Stimulated activated CD8-positive, alpha-beta memory T cell treated with anti-CD3 and anti-CD28 coated beads, Interleukin-7, amount 100 ng/mL, for 48 hours (primary cell): ENCODE measurements at places on chromosomes 2 and 18.

DNA sequence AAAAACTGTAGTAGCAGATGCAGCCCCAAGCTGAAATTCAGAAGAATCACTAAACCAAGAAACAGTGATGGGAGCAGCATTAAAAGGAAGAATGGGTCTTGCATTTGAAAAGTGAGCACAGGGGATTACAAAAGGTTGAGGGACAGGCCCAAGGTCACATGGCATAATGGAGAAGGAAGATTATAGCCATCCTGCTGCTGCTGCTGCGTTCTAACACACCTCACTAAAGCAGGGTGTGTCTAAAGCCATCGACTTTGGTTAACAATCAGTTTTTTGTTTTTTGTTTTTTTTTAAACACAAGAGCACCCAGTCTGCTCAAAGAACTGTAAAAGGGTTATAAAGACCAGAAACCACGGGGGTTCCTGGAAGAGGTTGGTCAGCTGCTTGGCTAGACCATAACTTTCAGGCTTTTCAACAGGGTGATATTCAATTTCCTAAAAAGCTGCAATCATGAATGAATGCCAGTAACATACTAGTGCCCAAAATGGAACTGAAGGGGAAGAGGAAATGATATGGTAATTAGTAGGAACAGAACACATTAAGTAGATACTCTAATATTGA is 102.6 kb downstream of the MYO5B start:
- no peak for DNase-seq

DNA sequence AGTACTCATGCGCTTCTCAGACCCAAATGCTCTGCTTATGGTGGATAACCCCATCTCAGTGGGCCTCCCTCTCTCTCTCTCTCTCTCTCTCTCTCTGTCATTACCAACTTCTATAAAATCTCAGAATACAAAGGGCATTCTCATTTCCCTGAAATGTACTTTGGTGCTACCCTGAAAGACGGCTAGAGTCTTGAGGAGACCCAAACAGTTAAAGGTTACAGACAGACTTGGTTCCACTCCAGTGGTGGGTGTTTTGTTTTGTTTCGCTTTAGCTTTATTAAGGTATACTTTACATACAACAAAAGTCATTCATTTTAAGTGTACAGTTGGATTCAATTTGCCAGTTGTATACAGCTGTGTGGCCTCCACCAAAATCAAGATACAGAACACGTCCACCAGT is 60.9 kb downstream of the BCL11A start:
- DNase-seq: no peak

- DNase-seq: no peak
Measured at GRCh38 chr18:7566244-7566566, 911 bp upstream of the PTPRM start.

- DNase-seq: no peak
Measured at GRCh38 chr2:188969236-188969635, 4.9 kb upstream of the COL3A1 start.

GRCh38 chr2:51218047-51218446 is 186.1 kb upstream of the NRXN1 start:
- DNase-seq: no peak

GRCh38 chr2:120251880-120252224 is 800 bp upstream of the RALB start:
- DNase-seq: no peak

DNA sequence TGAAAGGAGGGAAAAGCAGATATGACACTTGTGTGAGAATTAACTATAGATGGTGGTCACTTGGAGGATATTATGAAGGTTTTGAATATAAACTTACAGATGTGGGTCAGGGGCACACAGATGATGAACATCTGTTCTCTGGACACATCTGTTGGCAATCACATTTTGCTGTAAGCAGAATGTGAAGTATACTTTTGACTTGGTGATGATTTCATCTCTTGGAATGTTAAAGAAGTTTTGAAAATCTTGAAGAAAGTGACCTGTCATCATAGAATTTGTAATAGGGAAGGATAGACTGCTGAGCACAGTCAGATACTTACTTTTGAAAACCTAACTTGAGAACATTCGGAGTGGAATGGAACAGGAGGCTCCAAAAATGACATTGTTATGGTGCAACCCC is 40.2 kb downstream of the PIKFYVE start:
- DNase-seq: no peak

- DNase-seq: no peak
Measured at GRCh38 chr2:105175231-105175630, 66.3 kb upstream of the GPR45 start.

DNA sequence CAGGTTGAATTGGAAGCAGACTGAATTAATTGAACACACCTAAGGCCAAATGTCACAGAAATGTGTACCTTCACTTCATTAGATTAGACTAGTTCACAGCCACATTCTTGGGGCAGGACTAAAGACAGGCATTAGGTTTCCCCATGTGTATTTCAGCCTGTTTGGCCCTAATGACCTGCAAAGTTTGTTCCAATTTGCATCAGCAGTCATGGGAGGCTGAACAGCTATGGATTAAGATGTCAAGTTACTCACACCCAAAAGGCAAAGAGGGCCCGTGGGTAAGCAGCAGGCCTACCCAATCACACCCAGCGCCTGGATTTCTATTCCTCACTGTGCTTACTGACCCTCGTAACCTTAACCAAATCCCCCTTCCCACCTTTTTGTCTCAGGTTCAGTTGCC is 99.6 kb upstream of the RIOK3 start:
- DNase-seq: no peak

DNA sequence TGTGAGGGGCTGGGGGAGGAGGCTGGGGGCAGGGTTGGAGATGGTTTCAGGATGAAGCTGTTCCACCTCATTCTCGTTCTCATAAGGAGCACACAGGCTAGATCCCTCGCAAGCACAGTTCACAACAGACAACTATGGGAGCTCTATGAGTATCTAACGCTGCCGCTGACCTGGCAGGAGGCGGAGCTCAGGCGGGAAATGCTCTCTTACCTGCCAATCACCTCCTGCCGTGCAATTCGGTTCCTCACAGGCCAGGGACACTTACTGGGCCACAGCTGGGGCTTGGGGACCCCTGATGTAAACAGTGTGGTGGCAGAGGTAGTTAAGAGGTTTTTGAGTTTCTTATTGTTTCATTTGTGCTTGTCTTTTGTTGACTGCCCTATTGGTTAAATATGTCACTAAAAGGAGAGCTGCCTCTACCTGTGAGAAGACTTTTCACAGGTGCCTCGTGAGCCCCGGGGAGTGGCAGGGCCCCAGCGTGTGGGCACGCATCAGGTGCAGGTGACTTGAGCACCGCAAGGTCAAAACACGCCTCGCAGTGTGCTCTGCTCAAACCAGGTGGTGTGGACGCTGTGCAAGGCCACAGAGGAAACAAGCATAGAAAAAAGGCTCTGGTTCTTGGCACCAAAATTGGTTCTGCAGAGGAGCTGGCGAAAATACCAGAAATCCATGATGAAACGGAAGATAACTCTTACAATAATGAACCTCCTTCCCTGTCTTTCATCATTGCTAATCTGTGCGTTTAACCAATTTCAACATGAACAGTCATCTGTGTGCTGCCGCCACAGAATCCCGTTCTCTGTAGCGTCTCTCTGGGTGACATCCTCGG is 10.2 kb downstream of the MLPH start:
- no peak for DNase-seq

DNA sequence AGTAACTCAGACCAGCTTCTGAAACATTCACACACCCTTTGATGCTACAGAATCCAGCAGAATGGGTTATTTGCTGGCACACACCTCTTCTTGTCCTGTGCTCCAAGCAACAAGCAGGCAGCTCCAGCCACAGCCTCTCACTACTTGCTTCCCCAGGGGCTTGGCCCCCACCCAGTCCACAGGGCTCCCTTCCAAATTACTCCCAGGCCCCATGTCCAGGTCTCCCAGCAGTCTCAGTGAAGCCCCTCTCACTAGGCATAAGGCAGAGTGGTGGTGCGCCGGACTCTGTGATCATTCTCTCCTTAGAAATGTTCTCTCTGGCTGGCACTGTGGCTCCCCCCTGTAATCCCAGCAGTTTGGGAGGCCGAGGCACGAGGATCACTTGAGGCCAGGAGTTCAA is 25.9 kb downstream of the ITM2C start:
- DNase-seq: no peak

- DNase-seq: no peak
Measured at GRCh38 chr2:85888020-85888683, 638 bp downstream of the ST3GAL5 start.

GRCh38 chr18:4453874-4454536 is 1.1 kb downstream of the DLGAP1 start:
- DNase-seq: no peak

DNA sequence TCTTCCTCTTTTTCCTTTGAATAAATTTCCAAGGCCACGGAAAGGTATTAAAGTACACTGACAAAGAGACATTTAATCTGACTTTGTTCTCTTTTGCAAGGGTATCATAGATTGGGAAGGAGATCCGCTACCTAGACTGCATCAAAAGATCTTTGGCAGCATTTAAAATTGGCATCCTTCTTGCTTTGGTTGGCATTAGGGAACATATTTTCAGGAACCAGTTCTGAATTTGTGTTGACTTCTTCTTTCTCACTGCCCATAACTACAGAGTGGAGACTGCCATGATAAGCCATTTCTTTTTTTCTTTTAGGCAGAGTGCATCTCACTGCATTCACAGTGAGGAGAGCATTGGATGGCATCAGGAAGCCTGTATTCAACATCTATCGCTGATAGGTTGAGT is 83.4 kb downstream of the DOCK10 start:
- DNase-seq: no peak

DNA sequence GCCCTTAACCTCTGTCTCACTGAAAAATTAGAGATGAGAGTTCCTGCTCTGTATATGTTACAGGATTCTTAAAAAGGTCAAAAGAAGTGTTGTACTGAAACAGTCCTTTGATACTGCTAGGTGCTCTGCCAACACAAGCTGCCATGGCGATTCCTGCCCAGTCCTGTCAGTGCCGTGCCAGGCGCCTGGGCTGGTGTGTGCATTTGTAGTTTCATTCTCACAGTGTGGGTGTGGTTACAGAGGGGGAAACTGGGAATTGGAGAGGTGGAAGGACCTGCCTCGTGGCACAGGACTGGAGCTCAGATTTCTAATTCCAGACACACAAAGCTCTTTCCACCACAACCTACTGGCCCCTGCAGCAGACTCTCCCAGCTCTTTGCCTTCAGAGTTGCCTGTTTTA is 122.3 kb upstream of the RAB6C start:
- DNase-seq: no peak

- no peak for DNase-seq
Measured at GRCh38 chr18:23314672-23315071, 138.4 kb upstream of the RIOK3 start.
